ENCODE measurements at places on chromosomes 4 and X. TPM values are rescaled to one million over a fixed set of nuclear protein-coding genes. Genes with fewer than 3 reads are reported as not detected.

CABS1 gene
- not detected for polyA plus RNA-seq

TCEAL3 gene
- 3.5 TPM for polyA plus RNA-seq

HPGD gene
- polyA plus RNA-seq = 1.1 TPM

FAM9B gene
- polyA plus RNA-seq = not detected

TCP11X2 gene
- polyA plus RNA-seq = not detected

SCRG1 gene
- not detected for polyA plus RNA-seq

ADGRG4 gene
- not detected for polyA plus RNA-seq

CXorf38 gene
- 3.6 TPM for polyA plus RNA-seq

NR3C2 gene
- polyA plus RNA-seq = 0.80 TPM

PWWP3B gene
- 0.08 TPM for polyA plus RNA-seq

SORBS2 gene
- 87.1 TPM for polyA plus RNA-seq

PLXNB3 gene
- 1.6 TPM for polyA plus RNA-seq

SCML2 gene
- 14.6 TPM for polyA plus RNA-seq

RHOXF2 gene
- not detected for polyA plus RNA-seq

RNF175 gene
- 9.8 TPM for polyA plus RNA-seq

MAGEA9B gene
- 0.35 TPM for polyA plus RNA-seq

GAGE13 gene
- polyA plus RNA-seq = not detected

TMSB15A gene
- polyA plus RNA-seq = 80.4 TPM

NDP gene
- polyA plus RNA-seq = 0.14 TPM

BEND2 gene
- polyA plus RNA-seq = not detected

UCP1 gene
- 0.22 TPM for polyA plus RNA-seq

NEXMIF gene
- polyA plus RNA-seq = 0.18 TPM

HHIP gene
- polyA plus RNA-seq = 0.05 TPM

FRMD7 gene
- polyA plus RNA-seq = not detected

NCBP2L gene
- polyA plus RNA-seq = not detected

TMPRSS11A gene
- not detected for polyA plus RNA-seq

AMBN gene
- not detected for polyA plus RNA-seq

CT47B1 gene
- polyA plus RNA-seq = not detected

PSAPL1 gene
- polyA plus RNA-seq = 0.03 TPM

CCDC110 gene
- 0.33 TPM for polyA plus RNA-seq

SH2D1A gene
- not detected for polyA plus RNA-seq

PCDH19 gene
- 0.12 TPM for polyA plus RNA-seq

NAA11 gene
- polyA plus RNA-seq = not detected

CCDC120 gene
- polyA plus RNA-seq = 8.6 TPM

MSX1 gene
- 0.75 TPM for polyA plus RNA-seq

CORIN gene
- polyA plus RNA-seq = 0.09 TPM

HTN3 gene
- polyA plus RNA-seq = not detected

All from H1 (cell line).